Activated naive CD4-positive, alpha-beta T cell (primary cell): ENCODE measurements at places on chromosomes 1 and 21.

DNA sequence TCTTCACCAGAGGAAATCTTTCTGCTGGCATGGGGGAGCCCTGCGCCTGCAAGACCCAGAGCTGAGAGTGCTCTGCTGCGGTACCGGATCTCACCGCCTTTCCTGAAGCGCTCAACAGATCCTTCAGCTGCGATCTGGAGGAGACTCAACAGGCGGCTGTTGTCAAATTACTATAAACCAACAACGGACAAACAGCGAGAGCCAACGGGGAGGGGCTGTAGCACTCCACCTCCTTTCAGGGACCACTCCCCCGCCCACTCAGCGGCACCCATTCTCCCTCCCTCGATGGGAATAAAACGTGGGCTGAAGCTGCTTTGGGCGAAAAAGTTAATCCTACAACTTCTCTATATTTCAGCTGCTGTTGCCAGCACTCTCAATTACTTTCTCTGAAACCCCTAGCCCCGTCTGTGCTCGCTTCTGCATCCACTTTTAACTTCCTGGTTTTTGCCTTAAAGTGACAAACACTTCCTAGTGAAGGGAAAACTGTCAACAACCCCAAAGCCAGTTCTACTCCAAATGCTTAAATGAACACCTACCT, at the start of gene FMO5:
Gene FMO5, minus strand, starts transcription at position 147 of the 538 bp plus-strand sequence. CDS start 310 bp downstream, outside the sequence.
- DNase-seq, result peak; percentile 12

- no peak for DNase-seq
Measured at GRCh38 chr1:14983277-14983676, 170.3 kb upstream of the TMEM51 start.

DNA sequence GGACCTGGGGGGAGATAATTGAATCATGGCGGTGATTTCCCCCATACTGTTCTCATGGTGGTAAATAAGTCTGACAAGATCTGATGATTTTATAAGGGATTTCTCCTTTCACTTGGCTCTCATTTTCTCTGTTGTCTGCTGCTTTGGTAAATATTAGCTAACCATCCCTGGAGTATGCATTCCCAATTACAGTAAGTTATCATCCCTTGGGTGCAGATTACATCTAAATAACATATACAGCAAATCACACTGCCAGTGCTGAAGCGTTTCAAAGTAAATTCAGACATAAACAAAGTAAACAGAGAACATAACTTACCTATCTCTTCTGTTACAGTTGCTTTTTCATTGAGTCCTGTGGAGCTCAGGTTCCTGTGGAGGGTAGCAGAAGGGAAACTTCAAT, 38.6 kb upstream of the IGSF3 start:
- no peak for DNase-seq

DNA sequence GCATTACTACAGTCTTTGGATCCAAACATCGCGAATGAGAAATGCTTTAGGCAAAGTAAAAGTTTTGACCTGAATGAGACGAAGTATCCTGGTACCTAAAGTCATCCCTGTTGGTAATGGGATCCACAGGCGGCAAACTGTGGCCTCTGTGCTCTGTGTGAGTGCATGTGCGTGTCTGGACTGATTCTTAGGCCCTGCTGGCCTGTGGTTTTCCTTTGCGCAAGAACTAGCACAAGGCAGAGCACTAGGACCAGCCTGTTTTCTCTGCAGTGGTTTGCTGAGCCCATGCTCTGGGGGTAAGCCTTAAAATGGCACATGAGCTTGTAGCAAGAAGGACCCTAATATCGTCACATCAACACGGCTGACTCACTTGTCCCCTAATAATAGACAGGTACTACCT, 251.2 kb downstream of the DSCAM start:
- DNase-seq, result no peak

DNA sequence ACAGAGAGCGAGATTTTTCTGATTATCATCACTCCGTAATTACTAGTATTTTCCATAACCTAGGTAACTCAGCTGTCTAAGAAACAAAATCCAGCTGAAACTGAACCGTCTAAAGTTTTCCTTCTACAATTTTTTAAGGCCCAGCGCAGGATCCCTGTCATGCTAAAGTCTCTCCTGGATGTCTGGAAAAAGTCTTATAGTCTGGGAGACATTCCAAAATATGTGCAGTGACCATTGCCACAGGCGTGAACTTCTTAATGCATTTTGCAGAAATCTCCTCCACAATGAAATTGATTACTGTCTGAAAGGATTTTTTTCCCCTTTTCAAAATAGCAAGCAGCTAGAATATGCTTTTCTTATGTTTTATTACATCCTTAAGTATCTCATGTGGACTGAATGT, 209.3 kb upstream of the C1orf105 start:
- no peak for DNase-seq

DNA sequence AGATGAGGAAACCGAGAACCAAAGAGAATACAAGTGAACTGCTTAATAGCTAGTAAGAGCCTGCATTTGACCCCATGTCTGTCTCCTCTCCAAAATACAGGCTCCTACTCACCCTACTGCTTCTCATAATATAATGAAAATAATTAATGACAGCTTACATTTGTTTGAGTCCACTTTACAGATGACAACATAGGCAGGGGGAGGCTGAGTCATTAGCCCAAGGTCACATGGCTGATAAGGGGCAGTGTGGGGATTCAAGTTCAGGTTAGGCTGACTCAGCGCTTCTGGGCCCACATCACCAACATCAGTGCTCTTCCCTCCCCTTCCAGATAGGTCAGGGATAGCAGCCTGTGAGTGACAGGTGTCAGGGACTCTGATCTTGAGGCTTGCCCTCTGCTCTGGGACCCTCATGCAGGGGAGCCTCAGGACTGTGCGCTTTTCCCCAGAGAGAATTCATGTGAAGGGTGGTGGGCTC, 16.2 kb downstream of the AZIN2 start:
- no peak for DNase-seq

DNA sequence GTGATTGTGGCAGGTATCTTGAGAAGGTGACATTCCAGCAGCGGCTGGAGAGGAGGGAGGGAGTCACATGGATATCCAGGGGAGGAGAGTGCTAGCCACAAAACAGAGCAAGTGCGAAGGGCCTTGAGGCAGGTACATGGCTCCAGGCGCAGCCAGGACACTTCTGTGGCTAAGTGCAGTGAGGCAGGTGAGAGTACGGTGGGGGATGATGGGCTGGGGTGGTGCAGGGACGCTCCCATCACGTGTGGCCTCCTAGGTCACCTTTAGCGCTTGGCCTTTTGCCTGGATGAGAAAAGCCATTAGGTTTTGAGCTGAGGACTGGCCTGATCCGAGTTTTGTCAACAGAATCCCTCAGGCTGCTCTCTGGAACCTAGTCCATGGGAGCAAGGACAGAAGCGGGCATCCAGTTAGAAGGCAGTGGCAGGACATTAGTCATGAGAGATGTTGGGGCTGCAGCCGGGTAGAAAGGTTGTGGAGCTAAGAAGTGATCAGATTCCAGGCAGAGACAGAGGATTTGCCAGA, 31.6 kb downstream of the SMYD2 start:
- no peak for DNase-seq

GRCh38 chr1:64848803-64849202, 103.9 kb downstream of the RAVER2 start:
- DNase-seq, result no peak

DNA sequence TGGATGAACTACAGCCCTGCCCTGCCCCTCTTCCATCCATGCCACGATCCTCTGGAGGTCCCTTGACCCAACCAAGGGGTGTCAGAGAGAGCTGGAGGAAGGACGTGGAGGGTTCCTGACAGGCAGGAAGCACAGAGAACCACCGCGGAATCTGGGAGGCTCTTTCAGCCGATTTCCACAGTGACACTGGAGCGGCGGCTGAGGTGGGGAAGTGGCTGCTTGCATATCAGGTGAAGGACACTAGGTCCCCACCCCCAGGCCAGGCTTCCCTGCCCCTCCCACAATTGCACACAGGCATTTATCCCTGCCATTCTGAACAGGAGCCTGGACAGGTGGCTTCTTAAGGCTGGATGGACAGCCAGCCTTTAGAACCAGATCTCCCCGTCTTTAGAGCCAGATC, 17.5 kb downstream of the LRRC71 start:
- DNase-seq, result no peak

- DNase-seq, result no peak
Measured at GRCh38 chr1:212593821-212594251, 14.7 kb upstream of the ATF3 start.

DNA sequence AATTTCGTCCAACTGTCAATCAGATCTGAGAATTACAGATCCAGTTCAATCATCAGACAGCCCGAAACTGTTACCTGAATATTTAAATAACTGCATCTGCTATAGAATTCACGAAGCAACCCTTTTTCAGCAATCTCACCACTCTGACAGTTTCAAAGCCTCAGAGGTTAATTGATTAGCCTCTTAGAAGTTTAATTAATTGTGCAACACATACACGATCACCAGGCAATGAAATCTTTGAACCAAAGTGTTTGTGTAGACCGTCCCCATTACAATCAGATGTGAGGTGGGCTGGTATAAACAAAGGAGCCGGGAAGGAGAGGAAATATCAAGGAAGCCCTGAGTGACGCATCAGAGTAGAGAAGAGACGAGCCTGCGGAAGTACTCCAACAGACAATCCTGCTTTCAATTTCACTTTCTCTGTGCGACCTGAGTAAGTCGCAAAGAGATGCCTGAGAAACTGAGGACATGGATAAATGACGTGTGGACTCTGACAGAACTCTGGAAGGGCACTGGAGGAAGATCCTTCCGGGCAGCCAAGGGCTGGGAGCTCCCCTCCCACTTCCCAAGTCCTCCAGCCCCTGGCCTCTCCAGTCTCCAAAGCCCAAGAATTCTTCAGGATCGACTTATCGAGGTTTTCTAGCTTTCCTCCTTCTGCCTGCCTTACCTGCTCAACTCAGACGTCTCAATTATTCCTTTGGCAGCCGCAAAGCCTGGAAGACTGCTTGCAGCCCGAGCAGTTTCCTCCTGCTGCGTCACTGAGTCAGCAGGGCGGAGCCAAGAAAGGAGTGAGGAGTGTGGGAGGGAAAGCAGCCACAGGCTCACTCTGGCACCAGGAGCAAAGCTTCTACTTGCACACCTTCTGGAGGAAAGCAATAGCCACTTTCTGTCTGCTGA, at the start of gene RNASEL:
Gene RNASEL, minus strand, starts transcription at position 757 of the 897 bp plus-strand sequence. CDS start 2,450 bp downstream, outside the sequence.
- no peak for DNase-seq

DNA sequence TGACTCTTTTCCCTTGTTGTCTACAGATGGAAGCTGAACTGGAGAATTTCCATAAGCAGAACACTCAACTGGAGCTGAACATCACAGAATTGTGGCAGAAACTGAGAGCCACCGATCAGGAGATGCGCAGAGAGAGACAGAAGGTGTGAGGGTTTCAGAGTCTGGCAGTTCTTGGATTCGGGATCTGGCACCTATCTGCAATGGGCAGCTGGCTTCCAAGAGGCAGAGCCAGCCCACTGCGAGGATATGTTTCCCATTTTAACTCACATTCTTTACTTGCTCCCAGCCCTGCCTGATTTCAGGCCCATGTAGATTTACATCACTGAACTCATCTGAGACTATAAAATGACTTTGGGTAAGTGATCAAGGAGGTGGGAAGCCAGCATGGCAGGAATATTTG, 37.3 kb upstream of the TMEM125 start:
- no peak for DNase-seq

GRCh38 chr1:6513320-6513801, 21.9 kb upstream of the PLEKHG5 start:
- DNase-seq, result no peak

GRCh38 chr21:17597680-17598079, 15.0 kb downstream of the BTG3 start:
- DNase-seq, result no peak

DNA sequence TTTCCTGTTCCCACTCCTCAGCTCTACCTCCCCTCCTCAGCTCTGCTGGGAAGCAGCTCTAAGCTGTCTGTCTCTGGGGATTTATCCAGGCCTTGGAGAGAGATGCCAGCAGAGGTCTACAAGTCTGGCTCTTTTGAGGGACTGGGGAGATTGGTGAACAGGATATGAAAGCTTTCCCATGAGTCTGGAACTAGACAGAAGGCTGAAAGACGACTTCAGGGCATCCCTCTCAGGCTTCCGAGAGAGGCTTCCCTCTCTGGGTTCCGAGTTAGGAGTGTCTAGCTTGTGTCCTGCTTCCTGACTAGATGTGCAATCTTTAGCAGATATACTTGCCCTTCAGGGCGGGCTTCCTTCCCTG, 733 bp downstream of the TMEM35B start:
- DNase-seq, result no peak
